Right atrium auricular region (tissue), 2 donors: ENCODE measurements at places on chromosomes 16 and 17.

- no peak for DNase-seq
These were observed 769.6 kb downstream of the CDH11 start for GRCh38 chr16:64352246-64352645.

DNA sequence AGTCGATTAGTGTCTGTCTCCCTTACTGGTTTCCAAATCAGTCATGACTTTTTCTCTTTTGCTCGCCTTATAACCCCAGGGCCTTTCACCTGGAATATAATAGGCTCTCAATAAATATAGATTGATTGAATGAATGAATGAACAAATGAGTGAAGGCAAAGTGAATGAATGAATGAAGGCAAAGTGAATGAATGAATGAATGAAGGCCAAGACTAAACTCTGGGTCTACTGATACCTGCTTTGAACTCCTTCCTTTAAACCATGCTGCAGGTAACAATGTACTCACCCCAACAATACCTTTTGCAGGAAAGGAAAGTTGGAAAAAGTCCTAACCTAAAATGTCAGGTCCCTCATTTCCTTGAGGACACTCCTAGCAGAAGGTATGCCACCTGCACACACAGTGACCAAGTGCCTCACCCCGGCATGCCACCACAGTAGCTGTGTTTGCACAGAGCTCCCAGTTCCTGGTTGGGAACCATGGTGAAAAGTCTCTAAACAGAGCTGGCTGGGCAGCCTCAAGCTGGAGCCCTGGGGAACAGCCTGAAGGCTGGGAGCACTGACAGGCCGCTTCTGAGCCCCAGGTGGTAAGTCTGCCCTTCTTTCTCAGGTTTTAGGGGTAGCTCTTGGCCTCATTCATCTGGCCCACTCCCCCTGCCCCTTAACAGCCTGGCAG is 42.7 kb upstream of the ANKFN1 start:
- DNase-seq: no peak

GRCh38 chr17:76500074-76500746 is 1.0 kb downstream of the RHBDF2 start:
- DNase-seq: no peak

- DNase-seq: no peak
These were observed 321.7 kb downstream of the C16orf95 start for GRCh38 chr16:86995456-86995855.

GRCh38 chr16:49499869-49500610 is 126.4 kb downstream of the C16orf78 start:
- no peak for DNase-seq

DNA sequence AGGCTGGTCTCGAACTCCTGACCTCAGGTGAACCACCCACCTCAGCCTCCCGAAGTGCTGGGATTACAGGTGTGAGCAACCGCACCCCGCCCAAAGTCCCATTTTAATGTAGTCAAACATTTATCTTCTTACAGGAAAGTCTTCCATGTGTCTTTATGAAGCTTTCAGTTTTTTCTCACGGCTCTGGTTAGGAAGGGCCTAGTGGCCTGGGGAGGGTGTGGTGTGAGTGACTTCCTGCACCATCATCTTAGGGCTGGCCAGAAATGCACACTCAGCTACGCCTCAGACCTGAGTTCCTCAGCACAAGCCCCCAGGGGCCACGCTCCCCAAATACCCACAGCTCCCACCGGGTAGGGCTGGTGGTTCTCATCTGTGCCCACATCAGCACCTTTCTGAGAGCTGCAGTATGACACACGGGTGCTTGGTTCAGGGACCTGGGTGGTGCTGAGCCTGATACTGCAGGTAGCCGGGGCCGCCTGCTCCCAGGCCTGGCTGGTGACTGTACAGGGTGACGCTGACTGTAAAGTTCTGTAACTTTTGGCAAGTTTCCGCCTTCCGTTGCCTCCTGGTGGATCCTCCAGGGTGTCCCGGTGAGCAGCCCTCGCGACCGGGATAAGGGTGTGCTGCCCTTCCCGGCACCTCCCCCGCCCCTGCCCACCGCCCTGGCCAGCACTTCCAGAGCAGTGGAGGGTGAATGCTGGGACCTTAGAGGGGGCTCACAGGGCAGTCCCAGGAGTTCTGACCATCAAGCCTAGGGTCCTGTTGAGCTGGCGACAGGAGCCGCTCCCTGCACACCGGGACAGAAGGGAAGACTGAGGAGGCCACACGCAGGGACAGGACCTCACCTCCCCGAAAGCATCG is 52.5 kb downstream of the ZNF778 start:
- DNase-seq: no peak

DNA sequence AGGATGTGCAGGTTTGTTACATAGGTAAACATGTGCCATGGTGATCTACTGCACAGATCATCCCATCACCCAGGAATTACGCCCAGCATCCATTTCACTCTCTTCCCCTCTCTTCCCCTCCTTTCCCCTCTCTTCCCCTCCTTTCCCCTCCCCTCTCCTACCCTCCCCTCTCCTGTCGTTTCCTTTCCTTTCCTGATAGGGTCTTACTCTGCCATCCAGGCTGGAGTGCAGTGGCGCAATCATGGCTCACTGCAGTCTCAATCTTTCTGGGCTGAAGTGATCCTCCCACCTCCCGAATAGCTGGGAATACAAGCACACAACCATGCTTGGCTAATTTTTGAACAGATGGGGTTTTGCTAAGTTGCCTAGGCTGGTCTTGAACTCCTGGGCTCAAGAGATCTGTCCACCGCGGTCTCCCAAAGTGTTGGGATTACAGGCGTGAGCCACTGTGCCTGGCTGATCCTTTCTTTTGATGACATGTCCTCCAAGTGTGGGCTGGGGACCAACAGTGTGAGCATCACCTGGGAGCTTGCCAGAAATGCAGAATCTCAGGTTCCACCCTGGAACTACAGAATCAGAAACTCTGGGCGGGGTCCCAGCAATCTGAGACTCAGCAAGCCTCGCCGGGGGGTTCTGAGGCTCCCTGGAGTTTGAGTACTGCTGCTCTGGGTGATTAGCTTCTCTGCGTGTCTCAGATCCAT is 10.8 kb downstream of the ATP2C2 start:
- no peak for DNase-seq

DNA sequence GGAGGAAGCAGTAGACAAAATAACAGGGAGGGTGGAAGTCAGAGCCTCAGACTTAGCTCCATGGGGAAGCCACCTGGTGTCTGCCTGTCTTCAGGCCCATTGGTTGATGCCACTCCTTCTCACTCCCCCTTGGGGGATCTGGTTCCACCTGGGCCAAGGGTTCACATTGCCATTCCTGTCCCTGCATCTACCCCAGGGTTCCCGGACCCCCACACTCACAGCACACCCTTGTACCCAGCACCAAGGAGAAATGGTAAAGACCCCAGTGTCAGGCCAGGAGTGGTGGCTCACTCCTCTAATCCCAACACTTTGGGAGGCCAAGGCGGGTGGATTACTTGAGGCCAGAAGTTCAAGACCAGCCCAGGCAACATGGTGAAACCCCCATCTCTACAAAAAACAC is 1.0 kb upstream of the CA7 start:
- DNase-seq: no peak

DNA sequence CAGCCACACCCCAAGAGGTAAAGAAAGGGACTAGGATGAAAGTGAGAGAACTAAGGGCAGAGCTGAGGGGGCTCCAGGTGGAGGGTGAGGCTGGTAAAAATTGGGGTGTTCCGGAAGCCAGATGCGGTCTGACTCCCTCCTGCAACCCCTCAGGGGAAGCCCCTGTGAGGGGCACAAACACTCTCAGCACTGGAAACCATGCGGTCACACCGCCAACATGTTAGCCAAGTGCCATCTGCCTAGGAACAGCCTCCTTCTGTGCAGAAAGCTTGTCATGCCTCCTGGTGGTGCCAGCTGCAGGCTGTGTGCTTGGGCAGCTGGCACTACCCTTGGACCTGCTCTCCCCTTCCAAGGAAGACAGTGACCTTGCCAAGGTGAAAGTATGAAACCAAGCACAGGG is 83.5 kb upstream of the RPL38 start:
- no peak for DNase-seq
